ENCODE measurements at places on chromosomes 2 and 18.
A peak's percentile ranks its signal among the peaks of the same experiment; 100 is the strongest.

DNA sequence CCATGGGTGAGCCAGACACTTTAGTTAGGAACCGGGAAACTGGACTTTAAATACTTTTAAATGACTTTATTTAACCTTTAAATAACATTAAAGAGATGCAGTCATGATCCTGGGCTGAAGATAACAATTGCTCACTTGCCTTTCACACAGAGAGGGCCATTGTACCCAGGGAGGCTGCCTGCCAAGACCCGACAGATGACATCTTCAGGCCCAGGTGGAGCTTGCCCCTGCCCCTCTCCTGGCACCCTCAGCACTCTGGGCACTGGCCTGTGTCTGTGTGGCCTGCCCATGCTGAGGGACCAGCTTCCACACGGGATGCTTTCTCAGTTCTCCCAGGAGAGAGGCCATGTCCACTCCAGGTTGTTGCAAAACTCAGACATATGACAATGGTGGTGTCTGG, 216.4 kb upstream of the MYT1L start:
- DNase-seq, result no peak

GRCh38 chr2:226609366-226609765, 190.3 kb downstream of the IRS1 start:
- DNase-seq, result no peak

- no peak for DNase-seq
Observed at GRCh38 chr2:44191739-44192138, 23.1 kb downstream of the PPM1B start.

GRCh38 chr2:130351711-130352110, 4.1 kb upstream of the PTPN18 start:
- DNase-seq, result no peak

- DNase-seq, result no peak
Observed at GRCh38 chr2:235921508-235922191, 246.5 kb downstream of the GBX2 start.

GRCh38 chr2:74741629-74742028, 87.6 kb downstream of the SEMA4F start:
- no peak for DNase-seq

- no peak for DNase-seq
Observed at GRCh38 chr18:58779529-58779928, 85.1 kb upstream of the ZNF532 start.

GRCh38 chr2:25587361-25587760, 86.0 kb downstream of the DTNB start:
- DNase-seq, result peak; percentile 49

GRCh38 chr2:67067656-67068055, 329.5 kb upstream of the ETAA1 start:
- no peak for DNase-seq

- DNase-seq, result no peak
Observed at GRCh38 chr2:209523867-209524266, 100.0 kb downstream of the MAP2 start.

DNA sequence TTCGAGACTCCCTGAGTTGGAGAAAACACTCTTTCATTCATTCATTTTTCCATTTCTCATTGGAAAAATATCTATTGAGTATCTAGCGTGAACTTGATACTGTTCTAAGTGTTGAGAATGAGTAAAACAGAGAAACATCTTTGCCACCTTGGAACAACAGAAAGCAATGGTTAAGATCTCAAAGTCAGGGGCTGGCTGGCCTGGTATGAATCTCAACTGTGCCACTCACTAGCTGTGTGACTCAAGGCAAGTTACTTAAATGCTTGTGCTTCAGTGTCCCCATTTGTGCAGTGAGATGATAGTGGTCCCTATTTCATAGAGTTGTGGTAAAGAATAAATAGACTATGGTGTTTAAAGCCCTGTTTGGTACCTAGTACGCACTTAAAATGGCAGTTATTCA, 415.2 kb downstream of the NBAS start:
- DNase-seq, result no peak

DNA sequence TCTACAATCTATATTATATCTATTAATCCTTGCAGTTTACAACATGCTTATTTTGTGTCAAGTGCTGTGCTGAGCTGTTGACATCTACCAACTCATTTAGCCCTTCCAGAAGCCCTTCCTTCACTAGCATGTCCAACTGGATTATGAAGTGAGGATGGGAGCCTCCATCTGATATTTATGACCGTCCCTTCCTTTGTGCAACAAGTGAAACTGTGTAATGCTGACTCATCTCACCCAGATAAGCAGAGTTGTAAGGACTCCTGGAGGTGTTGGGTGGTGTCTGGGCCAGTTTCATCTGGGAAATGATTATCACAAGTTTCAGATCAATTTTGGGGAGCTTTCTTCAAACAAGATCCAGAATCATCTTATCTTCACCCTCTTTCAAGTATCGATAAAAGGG, 156.6 kb upstream of the ETAA1 start:
- DNase-seq, result no peak

DNA sequence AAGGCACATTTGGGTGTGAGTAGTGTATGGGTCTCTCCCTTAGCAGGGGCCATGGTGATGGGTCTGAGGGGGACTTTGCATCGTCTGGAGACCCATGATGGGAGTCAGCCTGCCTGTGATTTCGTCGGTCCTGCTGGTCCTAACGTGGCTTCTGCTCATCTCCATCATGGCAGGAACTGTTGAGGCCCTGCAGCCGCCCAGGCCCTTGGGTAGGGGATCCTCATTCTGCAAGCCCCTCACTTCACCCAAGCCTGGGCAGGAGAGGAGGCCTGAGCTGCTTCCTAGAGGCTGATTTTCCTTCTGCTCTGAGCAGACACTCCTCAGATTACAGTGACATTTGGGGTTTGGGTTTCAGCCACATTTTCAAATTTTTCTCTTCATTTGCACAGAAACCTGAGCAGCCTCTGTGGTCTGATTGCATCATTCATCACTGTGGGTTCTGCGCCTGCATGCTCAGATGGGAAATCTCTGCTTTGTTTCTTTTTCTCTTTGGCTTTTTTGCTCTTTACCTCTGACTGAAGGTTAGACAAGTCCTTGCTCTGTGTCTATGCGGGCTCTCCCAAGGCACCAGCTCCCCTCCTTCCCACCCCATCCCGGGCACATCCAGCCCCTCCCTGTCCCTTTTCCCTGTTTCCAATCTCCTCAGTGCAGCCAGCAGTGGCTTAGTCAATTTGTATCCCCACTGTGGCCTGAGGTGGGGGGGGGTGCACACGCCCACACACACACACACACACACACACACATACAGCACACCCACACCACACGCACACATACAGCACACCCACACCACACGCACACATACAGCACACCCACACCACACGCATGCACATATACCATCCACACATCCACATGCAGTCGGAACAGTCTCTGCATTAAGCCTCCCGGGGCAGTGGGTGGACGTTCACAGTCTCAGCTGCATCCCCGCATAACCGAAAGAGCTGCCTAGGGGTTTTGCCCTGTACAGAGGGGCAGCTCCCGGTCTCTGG, 305.4 kb upstream of the HS6ST1 start:
- DNase-seq, result peak; percentile 31

GRCh38 chr2:239292959-239293774, 107.7 kb downstream of the HDAC4 start:
- no peak for DNase-seq

DNA sequence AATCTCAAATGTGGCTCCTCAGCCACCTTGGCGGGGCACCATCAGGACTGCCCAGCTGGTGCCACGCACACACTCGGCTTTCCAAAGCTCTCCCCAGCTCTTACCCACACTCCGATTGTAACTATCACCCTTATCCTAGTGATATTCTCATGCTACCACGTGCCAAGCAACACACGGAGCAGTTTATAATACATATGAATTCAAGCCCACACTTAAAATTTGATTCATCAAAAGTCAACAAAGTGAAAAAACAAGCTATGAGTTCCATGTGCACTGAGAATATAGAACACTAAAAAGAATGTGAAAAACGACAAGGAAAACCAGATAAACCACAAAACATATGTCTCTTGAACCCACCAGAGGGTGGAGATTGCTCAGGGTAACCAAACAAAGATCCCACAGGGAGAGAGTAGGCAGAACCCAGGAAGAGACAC, 31.6 kb downstream of the LONRF2 start:
- DNase-seq, result no peak

DNA sequence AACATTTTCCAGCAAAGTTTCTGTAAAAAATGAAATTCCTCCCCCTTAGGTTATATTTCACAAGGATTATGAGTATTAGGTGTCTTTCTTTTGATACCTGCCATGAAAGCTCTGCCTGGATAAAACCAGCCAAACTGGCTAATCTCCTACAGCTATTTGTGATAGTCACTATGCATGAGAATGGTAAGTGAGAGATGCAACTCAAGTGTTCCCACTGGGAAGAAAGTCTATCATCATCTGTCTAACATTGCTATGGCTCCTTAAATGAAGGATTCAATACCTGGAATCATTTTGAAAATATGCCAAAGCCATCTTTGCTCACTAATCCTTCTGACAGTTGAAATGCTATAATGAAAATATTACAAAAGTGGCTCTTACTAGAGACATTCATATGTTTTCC, 339.9 kb upstream of the LRRTM4 start:
- no peak for DNase-seq

DNA sequence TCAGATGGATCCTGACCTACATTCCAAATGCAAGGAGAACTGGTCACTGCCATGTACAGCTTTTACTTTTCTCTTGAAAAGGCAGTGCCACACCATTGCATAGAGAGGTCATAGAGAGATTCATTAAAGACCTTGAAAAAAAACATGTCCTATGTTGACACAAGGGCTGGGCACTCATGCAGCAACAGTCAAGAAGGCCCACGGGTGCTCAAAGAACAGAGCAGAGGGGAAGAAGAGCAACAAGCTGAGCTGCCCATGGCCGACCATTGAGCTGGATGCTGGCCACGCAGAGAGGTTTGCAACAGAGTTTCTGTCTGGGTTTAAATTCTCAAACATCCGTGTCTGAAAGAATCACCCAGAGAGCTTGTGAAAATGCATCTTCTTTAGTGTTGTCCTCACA, 99.1 kb downstream of the ADD2 start:
- no peak for DNase-seq

DNA sequence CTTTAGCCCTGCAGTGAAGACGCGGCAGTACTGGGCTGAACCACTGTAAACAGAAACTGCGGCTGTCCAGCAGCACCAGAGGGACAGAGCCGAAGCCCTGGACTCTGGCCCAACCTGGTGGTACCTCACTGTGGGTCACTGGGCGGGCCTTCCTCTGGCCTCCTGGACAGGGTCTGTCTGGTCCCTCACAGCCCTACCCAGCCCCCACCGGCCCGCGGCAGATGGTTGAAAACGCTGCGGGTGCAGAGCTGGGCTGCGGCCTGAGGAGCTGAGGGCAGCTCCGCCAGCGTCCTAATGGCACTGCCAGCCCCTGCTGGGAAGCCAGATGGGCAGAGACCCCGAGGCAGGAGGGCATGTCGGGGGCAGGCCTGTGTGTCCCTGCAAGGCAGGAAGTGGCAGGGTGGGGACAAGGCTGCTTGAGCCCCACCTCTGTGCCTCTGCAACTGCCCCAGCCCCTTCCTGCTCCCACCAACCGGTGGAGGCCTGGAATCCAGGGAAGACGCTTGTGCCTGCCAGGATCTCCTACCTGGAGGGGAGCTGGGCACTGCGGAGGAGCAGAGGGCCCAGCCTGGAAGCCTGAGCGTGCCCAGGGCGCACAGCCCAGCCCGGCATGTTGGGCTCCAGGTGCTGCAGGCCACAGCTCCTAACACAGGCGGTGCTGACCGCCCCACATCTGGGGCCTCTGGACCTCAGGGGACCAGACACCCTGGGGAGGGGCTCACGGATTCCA, 36.3 kb downstream of the HS6ST1 start:
- DNase-seq, result no peak

DNA sequence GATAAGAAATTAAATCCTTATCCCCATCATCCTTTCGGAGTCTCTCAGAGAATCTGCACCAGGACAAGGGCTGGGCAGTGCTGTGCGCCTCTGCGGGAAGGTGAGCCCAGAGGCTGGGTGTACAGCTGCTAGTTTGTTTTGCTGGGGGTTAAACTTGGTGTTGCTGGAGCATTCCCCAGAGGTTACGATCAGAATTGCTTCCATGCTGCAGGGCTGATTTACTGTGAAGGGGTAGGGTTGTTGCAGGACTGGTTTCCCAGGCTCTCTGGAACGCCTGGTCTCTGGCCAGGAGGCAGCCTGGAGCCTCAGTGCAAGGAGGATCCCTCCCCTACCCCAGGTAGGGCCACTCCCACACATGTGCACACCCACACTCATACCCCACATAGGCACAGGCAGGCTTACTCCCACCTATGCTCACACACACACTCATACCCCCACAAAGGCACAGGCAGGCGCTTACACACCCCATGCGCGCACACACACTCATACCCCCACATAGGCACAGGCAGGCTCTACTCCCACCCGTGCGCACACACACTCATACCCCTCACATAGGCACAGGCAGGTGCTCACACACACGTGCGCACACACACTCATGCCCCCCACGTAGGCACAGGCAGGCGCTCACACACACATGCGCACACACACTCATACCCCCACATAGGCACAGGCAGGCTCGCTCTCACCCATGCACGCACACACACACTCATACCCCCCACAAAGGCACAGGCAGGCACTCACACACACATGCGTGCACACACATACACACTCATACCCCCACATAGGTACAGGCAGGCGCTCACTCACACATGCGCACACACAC, 11.3 kb downstream of the CNNM4 start:
- DNase-seq, result no peak

Data from activated T-cell treated with anti-CD3 and anti-CD28 coated beads, Interleukin-2, amount 50 U/mL, for 48 hours (primary cell).